Esophagus muscularis mucosa (tissue), 4 donors: ENCODE measurements at places on chromosomes 16 and 17. TPM values are rescaled to one million over a fixed set of nuclear protein-coding genes. Genes with fewer than 3 reads are reported as not detected.

The PRAC2 gene
- total RNA-seq = not detected

The KRTAP3-2 gene
- total RNA-seq = not detected

The CMTM1 gene
- 2.0 TPM for total RNA-seq

The C17orf78 gene
- total RNA-seq = not detected

The SYCE1L gene
- total RNA-seq = 4.3 TPM

The STAC2 gene
- not detected for total RNA-seq

DNA sequence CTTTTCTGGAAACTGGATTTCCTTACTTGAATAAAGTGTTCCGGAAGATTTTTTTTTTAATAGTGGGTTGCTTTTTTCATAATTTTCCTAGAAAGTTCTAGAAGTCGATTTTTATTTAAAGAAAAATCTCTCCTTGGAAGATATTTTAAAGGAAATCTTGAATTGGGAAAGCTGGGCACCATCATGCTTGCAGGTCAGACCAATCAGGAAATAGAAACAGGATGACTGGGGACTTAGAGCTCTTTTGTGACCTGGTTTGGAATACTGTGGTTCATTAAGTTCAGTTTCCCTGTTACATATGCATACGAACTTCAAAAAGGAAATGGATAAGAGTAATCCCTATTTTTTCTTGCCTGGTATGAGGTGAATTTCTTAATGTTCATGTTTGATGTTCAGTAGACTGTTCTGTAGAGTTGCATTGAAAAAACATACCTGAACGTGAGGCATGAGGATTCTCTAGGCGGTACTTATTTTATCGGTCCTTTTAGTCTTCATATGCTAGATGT, 1.2 kb downstream of the NFATC3 start:
- no peak for DNase-seq

DNA sequence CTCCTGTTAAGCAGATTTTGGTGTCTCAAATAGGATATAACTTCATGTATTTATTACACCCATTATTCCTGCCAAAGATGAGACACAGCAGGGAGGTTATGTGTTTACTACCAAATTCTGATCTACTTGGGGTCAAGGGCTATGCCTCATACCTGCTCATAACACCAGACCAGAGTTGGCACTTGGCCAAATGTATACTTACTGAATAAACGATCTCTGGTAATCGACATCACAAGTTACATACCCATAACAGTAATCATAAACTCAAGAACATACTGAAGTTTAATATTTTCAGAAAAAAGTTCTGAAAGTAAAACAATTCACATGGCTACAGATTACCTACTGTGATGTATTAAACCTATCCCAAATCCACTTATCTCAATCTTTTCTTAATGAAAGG, 2.9 kb downstream of the TMEM170A start:
- DNase-seq = no peak

GRCh38 chr16:1180549-1181403, 27.9 kb downstream of the CACNA1H start:
- no peak for DNase-seq

GRCh38 chr16:30119428-30119827, 3.6 kb downstream of the MAPK3 start:
- DNase-seq = no peak

DNA sequence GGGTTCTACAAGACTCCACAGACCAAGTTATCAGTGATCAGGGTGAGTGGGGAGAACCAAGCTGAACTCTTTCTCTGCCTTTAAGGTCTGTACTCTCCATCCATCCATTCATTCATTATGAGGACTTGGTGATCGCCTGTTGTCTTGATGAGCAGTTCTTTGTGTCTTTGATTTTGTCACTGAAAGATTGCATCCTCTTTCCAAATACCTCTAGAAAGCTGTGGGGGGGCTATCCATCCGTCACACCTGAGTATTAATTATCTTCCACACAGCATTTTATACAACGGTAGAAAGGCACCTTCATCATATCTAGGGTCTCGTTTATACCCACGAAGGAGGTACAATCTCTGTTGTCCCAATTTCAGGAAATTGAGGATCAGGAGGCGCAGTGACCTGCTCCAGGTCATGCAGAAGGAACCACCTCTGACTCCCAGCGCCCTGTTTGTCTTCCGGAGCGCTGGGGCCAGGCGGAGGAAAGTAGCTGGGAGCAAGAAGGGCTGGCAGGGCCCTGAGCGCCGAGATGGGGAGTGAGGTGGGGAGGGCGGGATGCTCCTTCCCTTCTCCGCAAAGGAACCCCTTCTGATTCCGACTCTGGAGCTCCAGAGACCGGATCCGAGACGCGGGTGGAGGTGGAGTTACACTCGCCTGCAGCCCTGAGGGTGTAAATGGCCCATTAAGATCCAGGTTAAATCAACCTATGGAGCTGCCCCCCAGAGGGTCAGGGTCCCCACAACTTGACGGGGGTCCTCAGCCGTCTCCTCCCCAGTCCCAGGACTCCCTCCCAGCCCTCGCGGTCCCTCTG, 605 bp upstream of the ABAT start:
- no peak for DNase-seq

DNA sequence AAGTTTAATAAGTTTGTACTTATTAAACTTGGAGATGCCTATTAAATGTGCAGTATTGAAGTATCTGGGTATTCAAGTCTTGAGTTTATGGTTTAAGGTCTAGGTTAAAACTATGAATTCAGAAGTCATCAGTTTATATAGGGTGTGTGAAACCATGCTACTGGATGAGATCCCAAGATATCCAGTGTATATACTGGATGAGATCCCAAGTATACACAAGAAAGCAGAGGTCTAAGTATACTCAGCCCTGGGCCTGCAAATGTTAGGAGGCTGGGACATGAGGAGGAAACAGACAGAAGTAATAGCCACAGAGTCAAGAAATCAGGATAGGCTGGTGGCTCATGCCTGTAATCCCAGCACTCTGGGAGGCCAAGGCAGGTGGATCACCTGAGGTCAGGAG, 194.4 kb upstream of the AXIN2 start:
- DNase-seq = no peak

DNA sequence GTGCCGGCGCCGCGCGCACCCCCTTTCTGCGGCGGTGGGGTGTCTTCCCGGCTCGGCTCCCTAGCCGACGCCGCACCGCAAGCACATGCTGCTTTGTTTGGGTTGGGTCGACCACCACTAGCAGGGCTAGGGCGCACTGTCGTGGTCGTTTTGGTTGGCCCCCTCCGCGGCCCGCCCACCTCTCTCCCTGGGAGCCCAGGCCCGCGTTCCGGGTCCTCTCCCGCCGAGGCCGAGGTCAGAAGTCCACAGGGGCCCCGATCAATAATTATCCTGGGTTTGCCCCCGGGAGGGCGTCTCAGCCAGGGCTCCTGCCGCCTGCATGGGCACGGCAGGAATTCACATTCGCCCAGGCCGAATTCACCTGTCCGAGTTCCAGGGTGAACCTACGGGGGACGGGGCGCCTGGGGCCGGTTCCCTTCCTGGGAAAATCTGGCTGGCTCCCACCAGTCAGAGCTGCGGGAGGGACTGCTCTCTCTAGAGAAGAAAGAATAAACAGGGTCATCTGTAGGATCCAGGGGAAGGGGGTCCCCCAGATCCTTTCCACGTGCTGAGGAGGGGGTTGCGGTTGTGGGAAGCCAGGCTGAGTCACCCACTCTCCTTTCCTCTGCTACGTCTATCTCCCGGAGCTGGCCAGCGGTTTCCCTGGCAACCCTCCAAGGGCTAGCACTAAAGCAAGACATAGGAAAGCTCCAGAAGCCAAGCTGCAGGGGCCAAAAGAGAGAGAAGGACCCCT, 584 bp upstream of the STAT5B start:
- no peak for DNase-seq

DNA sequence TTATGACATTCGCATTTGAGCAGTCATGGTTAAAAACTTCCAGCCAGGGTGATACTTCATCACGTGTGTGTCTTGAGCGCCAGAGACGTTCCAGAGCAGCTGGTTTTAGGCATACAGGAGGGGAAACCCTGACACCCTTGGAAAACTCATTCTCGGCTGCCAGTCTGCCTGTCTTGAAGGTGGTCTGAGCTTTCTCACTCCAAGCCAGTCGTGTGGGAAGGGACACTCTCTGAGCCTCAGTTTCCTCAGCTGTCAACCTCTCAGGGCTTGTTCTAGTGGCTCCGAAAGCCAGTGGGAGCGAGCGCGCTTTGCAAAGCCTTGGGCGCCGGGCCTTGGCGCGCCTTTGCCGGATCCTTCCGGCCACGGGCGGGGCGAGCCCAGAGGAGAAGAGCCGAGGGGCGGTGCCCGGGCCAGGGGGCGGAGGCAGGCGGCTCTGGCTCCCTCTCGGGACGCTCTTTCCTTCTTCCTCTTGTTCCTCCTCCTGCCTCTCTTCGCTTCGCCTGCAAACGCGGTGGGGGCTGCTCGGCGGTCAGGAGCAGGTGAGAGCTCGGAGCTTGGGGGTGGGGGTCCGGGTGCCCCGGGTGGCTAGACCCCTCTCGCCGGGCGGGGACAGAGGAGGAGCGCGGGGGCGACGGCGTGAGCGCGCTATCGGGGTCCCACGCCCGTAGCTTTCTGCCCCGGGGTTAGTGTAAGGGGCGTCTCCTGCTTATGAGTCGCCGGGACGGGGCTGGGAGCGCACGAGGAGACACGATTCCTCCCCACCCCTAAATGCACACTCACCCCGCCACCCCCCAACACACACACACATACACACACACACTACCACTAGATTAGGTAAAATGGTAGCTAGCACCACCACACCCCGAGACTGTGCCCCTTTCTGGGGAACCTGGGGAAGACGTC, at the start of gene LDAF1:
TSS of gene LDAF1 (plus strand) at position 467 of the 903 bp plus-strand sequence. CDS start 2,509 bp downstream, outside the sequence.
- peak; percentile 94 for DNase-seq

DNA sequence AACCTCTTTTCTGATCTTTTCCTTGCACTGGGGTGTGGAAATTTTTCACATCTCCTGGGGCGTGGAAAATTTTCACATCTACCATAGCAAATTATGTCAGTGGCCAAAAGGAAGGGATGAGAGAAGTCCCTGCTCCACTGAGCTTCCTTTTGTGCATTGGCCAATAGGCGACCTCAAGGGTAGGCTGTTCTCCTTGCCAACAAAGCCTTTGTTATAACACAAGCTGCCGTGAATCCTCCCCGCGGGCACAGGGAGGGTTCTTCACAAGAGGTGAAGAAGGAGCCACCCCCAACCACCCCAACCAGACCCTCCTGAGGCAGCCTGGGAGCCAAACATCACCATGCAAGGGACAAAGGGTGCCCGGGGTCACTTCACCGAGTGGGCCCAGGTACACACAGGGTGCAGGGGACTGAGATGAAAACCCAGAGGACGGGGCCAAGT, 6.5 kb downstream of the SLC5A11 start:
- DNase-seq = no peak

GRCh38 chr17:732067-732901, at the start of gene TLCD3A:
Gene TLCD3A (plus strand): TSS chr17:732596. CDS start chr17:732648, 52 bp downstream.
- DNase-seq = no peak

DNA sequence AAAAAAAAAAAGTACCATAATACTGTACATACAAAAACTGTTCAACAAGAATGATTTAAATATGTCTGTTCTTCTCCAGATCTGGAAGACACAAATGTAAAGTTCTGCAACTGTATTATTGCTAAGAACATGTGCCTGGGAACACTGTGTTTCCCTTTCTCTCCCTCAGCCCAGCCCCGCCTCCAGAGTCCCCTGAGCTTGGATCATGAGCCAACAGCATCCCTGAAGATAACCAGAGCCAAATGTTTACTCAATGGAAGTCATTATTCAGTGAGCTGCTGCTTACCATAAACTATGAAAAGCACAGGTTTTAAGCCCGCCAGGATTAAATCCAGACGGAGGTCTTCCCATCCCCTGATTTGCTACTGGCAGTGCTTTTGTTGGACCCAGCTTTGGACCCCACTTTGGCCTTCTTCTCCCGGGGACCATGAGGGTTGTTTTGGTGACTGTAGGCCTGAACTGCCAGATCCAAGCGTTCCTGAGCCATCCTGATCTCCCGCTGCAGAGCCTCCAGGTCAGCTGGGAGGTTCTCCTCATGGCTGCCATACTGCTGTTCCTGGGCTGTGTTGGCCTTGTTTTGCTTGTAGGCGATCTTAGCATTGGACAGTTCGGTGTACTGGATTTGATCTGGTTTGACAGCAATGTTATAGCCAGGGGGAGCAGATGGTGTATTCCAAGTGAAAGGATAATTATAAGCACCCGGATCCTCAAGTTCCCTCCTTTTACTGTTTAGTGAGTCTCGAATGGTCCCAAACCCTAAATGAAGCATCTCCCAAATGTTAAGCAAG, 25.6 kb downstream of the GJC1 start:
- no peak for DNase-seq

GRCh38 chr16:85393674-85394451, 219.3 kb upstream of the GSE1 start:
- no peak for DNase-seq

GRCh38 chr17:40447148-40447644, 3.9 kb downstream of the IGFBP4 start:
- DNase-seq = no peak

DNA sequence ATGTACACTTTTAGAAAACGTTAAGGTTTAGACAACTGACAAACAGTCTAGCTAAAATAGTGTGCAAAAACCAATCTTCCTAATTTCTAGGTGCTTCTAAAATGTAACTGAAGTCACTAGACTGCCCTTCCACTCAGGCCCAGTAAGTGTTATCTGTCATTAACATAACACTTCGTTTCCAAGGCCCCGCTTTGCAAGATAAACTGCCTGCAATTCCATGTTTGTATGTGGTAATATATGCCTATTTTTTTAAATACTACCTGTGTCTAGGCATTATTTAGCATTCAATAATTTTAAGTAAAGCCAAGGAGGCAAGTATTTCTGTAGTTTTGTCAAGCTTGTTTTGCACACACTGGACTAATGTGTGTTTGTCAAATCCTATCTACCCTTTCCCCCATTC, 3.2 kb downstream of the USP32 start:
- no peak for DNase-seq

DNA sequence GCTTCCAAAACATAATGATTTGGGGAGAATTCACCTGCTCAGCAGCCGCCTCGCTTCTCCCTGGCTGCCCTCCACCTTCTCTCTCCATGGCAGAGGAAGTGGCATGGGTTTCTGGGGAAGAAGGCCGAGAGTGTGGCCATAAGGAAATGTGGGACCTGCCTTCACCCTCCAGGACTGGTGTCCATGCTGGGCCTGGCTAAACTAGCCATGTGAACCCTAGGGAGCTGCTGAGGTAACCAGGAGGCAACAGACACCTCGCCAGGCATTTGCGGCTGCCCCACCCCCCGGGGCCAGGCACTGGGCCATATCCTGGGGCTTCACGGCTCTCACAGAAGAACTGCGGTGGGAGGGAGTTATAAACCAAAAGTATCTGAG, 9.9 kb upstream of the CMTM4 start:
- DNase-seq = no peak

DNA sequence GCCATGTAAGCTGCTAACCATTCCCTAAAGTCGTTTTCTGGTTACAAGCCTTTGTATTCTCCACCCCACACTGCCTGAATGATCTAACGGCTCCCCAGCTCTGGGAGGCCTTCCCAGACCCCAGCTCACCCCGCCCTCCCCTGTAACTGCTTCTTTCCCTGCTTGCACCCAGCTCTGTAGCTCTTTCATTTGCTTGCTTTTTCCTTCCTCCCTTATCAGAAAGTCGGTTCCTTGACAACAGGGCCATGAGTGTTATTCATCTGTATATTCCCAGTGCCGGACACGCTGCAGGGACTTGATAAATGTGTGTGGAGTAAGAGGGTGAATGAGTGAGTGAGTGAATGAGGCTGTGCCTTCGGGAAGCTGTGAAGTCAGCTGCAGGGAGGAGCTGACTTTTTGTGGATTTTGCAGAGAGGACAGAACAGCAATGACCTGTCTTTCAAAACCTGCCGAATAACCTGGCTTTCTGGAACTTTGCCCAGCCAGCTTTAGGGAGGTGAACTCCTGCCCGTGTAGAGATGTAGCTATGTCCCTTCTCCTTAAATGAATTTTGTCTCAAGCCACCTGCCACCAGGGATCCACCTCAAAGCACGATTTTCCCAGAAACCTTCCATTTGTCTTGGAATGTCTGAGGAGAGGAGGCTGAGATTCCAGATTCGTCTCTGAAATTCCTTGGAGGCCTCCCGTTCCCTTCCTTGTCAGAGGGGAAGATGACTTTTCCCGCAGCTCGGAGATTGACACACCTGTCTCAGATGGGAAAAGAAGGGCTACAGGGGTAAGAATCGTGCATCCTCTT, 20.0 kb upstream of the CACNG4 start:
- no peak for DNase-seq
